Activated CD8-positive, alpha-beta memory T cell treated with anti-CD3 and anti-CD28 coated beads for 24 hours (primary cell): ENCODE measurements at places on chromosomes 13 and 19.

- no peak for DNase-seq
Measured at GRCh38 chr13:109412283-109412901, 374.0 kb downstream of the IRS2 start.

DNA sequence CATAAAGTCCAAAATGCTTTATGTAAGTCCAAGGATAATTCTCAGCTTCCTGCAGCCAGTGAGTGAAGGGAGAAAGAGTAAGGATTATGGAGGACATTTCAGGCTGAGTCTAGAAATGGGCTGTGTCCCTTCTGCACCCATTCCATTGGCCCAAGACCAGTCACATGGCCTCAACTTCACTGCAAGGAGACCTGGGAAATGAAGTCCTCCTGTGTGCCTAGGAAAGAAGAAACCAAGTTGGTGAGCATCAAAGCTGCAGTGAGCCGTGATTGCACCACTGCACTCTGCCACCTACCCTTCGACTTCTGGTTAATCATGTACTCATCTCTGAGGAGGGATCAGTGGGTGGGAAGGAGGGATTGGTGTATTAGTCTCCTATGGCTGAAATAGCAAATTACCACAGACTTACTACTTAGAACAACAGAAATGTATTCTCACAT, 3.6 kb upstream of the CD37 start:
- DNase-seq, result peak; percentile 68

DNA sequence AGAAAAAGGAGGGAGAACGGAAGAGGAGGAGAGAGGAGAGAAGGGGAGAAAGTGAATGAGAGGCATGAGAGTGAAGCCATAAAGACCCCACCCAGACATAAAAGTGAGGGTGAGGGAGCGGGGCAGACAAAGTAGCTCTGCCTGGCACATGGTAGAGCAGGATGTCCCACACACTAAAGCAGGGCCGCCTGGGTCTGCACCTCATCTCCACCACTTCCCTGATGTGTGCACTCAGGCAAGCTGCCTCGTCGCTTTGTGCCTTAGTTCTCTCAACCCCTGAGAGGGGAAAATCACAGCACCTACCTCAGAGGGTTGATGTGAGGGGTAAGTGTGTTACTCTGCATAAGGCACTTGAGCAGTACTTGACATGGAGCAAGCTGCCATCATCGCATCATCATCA, 488.1 kb downstream of the COG6 start:
- no peak for DNase-seq

DNA sequence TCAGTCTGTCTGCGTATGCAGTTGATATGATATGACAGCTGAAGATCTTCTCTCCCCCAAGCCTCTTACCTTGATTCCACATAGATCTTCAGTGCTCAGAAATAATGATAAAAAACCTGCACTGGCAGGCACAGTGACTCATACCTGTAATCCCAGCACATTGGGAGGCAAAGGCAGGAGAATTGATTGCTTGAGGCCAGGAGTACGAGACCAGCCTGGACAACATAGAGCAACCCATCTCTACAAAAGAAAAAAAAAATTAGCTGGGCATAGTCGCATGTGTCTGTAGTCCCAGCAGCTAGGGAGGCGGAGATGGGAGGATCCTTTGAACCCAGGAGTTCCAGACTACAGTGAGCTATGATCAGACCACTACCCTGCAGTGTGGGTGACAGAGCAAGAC, 551.0 kb upstream of the MIR17HG start:
- DNase-seq, result no peak

DNA sequence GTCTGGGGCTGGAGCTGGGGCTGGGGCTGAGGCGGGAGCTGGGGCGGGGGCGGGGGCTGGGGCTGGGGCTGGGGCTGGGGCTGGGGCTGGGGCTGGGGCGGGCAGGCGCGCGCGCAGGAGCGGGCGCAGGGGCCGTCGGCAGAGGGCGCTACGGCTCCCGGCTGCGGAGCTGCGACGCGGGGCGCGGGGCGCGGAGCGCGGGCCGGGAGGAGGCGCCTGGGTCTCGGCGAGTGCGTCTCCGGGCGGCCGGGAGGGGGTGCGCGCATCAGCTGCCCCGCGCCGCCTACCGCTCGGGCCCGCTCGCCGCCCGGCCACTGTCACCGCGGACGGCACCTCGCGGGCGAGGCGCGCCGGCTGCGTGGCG, 422 bp upstream of the MTUS2 start:
- DNase-seq, result peak; percentile 67

DNA sequence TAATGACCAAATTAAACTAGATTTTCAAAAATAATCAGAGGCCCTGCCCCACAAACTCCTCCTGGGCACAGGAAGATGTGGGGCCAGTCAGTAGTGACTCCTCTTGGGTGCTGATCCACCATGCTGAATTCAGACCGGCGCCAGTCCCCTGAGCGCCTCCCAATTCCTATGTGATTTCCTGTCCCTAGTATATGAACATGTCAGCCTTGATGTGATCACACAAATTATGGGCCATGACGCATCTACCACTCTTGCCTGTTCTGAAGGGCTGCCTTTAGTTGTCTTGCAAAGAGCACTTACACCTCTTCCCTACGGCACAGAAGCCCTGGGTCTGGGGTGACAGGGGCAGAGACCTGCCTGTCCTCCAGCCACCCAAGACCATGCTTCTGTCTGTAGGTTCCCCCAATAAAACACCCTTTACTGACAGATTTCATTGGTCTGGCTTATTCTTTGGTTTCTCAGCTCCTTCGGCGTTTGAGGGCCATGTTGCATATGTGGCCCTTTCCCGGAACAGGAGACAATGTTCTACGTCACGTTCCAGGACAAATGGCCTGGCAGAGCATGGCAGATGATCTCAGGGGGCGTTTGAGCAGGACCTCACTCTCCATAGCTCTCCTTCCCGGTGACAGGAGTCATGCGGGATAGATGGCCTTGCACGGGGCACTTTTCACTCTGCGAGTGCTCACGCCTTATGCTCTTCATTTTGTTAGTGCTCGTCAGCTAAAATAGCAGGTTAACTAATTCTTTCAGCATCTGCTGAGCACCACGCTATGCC, 5.6 kb upstream of the ATP11A start:
- peak; percentile 51 for DNase-seq

DNA sequence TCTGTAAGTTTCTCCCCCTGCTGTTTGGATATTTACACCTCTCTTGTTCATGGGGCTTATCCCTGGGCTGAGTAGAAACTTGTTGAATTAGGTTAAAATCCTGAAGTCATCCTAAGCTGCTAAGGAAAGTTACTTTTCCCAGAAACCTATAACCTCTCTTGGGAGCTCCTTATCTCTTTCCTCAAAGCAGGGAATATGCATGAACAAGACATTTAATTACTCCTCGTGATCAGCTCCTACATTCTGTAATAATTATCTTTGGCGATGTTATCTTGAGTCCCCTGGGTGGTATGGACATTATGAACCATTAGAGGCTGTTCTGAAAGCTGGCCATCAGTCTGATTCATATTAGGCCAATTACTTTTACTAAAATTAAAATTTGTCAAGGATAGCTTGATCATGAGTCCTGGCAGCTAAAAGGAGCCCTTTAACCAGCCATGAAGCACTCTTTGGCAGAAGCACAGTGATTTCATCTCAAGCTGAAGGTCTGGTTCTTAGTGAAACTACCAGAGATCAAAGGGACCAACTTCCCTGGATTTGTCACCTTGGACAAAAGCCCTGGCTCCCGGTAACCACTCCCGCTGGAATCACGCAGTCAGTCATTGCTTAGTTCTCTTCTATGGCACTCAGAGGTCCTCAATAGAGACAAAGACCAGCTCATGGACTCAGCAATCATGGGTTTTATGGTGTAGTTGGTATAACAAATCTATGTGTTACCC, 811.8 kb downstream of the UQCRFS1 start:
- no peak for DNase-seq

- DNase-seq, result no peak
Measured at GRCh38 chr19:18306209-18306887, 16.5 kb downstream of the LSM4 start.

DNA sequence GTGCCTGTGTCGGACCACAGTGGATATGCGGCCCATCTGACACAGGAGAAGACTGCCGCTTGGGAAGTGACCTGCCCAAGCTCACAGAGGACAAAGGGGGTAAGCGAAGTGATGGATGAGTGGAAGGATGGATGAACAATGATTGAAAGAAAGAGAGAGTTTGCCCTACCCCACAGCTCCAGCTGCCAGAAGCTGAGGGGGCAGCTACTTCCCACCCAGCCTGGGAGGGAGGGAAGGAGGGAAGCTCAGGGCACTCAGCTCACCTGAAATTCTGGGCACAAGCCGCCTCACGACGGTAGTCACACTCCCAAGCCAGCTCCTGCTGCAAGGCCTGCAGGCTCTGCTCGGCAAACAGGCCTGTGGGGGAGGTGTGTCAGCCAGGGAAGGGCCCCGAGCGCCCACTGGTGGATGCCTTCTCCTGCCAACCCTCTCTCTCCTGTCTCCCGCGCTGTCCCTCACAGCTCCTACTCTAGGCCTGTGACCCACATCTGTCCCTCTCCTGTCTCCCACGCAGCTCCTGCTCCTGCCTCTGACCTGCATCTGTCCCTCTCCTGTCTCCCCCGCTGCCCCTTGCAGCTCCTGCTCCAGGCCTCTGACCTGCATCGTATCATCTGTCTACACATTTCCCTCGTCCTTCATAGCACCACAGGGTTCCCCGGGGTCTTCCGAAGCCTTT, 12.0 kb upstream of the NUMBL start:
- no peak for DNase-seq

GRCh38 chr13:50167224-50167947, 152.1 kb downstream of the KCNRG start:
- DNase-seq, result no peak

GRCh38 chr13:113050734-113051431, 54.7 kb upstream of the F7 start:
- no peak for DNase-seq

- no peak for DNase-seq
Measured at GRCh38 chr19:10946958-10947657, 13.7 kb upstream of the SMARCA4 start.

DNA sequence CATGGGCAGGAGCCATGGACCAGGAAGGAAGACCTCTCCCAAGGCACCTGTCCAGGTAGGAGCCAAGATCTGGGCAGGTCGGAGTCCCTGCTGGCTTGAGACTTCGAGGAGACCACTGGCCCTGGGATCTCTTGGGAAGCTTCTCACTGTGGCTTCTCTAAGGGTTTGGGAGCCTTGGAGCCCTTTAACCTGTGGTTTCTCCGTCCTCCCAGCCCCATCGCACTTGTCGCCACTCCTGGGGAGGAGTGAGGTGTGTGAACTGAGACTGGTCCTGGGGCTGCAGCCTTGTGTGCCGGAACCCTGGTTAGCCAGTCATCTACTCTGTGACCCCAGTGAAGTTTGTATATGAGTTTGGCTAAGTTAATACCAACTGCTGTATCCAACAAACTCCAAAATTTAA, 8.2 kb downstream of the ZNF805 start:
- DNase-seq, result peak; percentile 49

GRCh38 chr13:25110956-25111584, 15.1 kb downstream of the PABPC3 start:
- DNase-seq, result no peak

DNA sequence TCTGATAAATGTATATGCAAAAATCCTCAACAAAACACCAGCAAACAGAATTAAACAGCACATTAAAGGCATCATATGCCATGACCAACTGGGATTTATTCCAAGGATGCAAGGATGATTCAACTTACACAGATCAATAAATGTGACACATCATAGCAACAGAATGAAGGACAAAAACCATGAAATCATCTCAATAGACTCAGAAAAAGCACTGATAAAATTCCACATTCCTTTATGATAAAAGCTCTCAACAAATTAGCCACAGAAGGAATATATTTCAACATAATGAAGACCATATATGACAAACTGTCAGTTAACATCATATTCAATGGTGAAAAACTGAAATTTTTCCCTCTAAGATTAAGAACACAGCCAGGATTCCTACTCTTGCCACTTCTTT, 691.6 kb downstream of the DIAPH3 start:
- no peak for DNase-seq

DNA sequence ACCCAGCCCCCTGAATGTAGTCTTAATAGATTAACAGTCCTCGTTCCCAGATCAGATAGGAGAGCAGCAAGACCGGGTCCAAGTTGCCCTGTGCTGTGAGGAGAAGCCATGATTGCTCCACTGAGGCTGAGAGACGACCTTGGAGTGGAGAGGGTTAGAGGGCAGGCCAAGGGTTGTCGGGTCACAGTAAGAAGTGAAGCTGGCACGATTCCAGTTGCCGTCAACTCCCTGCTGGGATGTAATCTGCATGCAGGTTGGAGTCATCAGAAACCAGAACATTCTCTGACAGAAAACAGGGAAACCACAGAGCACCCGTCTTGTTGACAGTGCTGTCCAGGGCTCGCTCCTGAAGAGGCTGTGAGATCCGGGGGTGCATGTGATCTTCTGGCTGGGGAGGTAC, 19.0 kb upstream of the ATP11A start:
- no peak for DNase-seq

GRCh38 chr13:28494504-28494777, 487 bp downstream of the FLT1 start:
- DNase-seq, result no peak

DNA sequence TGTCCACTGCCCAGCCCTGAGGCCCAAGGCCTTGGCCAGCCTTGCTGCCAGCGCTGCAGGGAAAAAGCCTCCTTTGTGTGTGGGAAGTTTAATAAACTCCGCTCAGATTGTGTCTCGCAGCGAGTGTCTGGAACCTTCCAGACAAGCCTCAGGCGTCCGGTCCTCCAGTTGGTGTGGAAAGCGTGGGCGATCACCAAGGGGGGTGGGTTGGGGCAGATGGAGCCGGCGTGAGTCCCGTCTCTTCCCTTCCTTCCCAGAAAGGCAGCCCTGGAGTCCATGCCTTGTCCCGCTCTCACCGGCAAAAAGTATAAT, 4.6 kb downstream of the STK11 start:
- DNase-seq, result no peak

GRCh38 chr13:29490561-29490885, 105.0 kb downstream of the SLC7A1 start:
- DNase-seq, result no peak

DNA sequence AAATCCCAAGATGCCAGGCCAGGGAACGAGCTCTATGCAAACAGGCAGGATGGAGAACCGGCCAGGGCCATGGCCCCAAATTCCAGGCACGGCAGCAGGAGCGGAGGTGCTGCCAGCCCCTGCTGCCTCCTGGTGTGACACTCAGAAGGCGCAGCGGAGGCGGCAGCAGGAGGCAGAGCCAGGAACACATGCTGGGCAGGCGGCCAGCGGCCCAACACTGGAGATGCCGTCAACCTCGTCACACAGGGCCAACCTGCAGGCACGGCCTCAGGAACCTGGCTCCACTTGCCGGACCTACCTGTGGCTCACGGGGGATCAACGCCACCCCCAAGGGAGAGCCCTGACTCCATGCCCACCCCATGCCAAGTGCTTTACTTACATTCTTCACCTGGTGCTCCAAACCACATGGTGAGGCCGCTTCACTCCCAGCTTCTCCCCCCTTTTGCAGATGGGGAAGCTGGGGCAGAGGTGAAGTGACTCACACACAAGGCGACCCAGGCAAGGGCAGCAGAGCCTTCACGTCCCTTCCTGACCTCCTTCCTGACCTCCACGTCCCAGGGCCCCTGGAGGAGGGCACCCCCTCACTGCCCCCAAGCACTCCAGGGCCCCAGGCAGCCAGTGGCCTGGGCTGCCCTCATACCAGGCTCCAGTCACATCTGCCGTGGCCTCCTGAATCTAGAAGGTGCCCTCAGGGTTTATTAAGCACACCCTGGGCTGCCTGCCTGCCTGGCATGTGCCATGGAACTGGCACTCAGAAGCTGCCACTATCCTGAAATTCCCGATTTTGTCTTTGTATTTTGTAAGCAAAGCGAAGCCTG, 43.5 kb downstream of the GGACT start:
- no peak for DNase-seq
